ENCODE measurements at places on chromosomes 12 and 14. TPM values are rescaled to one million over a fixed set of nuclear protein-coding genes. Genes with fewer than 3 reads are reported as not detected.

- DNase-seq: no peak
- H3K36me3 ChIP-seq: no peaks in the 10 kb centered on the region
- H3K27ac ChIP-seq: no peak overlapping the region
- H3K4me1 ChIP-seq: no peaks in the 10 kb centered on the region
Observed at GRCh38 chr12:122932207-122932606, 34.1 kb downstream of the ABCB9 start.

DNA sequence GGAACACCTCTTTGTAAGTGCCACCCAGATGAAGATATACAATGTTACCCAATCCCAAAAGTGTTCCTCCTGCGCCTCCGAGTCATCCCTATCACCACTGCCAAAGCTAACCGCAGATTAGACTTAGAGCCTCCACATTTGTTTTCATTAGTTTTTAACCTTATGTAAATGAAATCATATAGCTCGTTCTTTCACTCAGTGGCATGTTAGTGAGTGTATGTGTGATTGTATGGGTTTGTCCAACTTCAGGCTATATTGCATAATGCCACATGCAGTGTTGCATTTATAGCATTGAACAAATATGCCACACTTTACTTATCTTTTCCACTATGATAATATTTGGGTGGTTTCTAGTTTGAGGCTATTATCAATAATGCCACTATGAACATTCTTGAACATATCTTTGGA, 18.0 kb downstream of the MAP1LC3B2 start:
- no peak overlapping the region for H3K4me3 ChIP-seq
- no peaks in the 10 kb centered on the region for H3K27me3 ChIP-seq
- H3K36me3 ChIP-seq: no peaks in the 10 kb centered on the region

DNA sequence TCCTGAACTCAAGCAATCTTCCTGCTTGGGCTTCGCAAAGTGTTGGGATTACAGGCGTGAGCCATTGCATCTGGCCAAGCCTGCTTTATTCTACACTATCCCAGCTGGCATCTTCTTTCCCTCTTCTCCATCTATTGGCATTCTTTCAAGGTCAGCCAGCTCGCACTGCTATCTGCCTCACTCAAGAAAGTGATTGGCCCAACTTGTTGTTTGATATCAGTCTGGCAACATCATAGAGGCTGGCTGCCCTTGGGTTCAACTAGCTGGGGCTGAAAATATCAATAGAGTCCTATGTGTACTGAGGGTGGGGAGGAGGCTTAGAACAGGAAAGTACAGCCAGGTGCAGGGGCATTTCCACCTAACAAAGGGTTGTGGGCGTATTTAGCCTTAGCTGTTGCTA, 17.1 kb downstream of the GMFB start:
- H3K27me3 ChIP-seq: no peaks in the 10 kb centered on the region
- no peak overlapping the region for H3K4me3 ChIP-seq
- H3K27ac ChIP-seq: no peak overlapping the region

- H3K4me3 ChIP-seq: no peak overlapping the region
- no peak overlapping the region for H3K27ac ChIP-seq
- no peaks in the 10 kb centered on the region for H3K36me3 ChIP-seq
Observed at GRCh38 chr12:27953817-27954216, 18.7 kb downstream of the PTHLH start.

- H3K27ac ChIP-seq: no peak overlapping the region
- DNase-seq: no peak
- peaks cover 41% of the 10 kb centered on the region for H3K36me3 ChIP-seq
Observed at GRCh38 chr12:66337381-66338010, 35.2 kb downstream of the HELB start.

RNASE7 gene
- total RNA-seq: not detected

GNB3 gene
- total RNA-seq: 0.78 TPM

GRCh38 chr14:54348001-54348611, 48.7 kb upstream of the CDKN3 start:
- H3K27ac ChIP-seq: no peak overlapping the region
- H3K4me1 ChIP-seq: no peaks in the 10 kb centered on the region
- no peak for DNase-seq
- H3K36me3 ChIP-seq: no peaks in the 10 kb centered on the region
- H3K27me3 ChIP-seq: peaks cover 6% of the 10 kb centered on the region

CABP1 gene
- total RNA-seq: 0.24 TPM

DNA sequence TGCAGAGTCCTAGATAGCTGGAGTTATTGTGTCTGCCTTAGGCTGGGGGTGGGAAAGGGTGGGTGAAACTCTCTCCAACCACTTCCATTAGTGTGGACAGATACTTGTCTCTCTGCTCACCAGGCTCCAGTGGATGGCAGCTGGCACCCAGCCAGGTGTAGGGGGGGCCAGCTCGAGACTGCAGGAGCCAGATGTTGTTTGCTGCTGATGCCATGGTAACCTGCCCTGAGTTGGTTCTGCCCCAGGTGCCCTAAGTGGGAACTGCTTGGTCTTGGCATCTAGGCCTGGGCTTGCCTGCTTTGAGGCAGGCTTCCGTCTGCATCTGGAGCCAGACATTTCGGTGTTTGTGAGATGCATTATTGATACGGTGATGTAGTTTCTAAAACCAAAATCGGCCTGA, 82.2 kb downstream of the ADCK1 start:
- H3K4me1 ChIP-seq: no peaks in the 10 kb centered on the region
- H3K36me3 ChIP-seq: peaks cover 4% of the 10 kb centered on the region
- H3K27me3 ChIP-seq: no peaks in the 10 kb centered on the region
- no peak for DNase-seq

DNA sequence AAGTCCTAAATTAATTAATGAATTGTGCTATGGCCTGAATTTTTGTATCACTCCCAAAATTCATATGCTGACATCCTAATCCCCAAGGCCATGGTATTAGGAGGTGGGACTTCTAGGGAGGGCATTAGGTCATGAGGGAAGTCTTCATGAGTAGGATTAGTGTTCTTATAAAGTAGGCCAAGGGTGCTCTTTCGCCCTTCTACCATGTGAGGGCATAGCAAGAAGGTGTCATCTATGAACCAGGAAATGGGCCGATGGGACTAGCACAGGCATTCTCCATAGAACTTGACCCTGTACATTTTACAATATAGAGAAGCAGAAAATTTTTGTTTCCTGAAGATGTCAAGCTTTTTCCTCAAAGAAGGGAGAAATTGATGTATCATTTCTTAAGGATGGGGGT, 12.5 kb downstream of the SYT10 start:
- no peaks in the 10 kb centered on the region for H3K27me3 ChIP-seq
- no peak for DNase-seq
- H3K27ac ChIP-seq: no peak overlapping the region
- no peaks in the 10 kb centered on the region for H3K4me1 ChIP-seq
- H3K4me3 ChIP-seq: no peak overlapping the region

ADGRD1 gene
- total RNA-seq: 0.64 TPM

- H3K27ac ChIP-seq: no peak overlapping the region
- no peak overlapping the region for H3K4me3 ChIP-seq
- H3K27me3 ChIP-seq: peaks cover 3% of the 10 kb centered on the region
- no peaks in the 10 kb centered on the region for H3K36me3 ChIP-seq
Observed at GRCh38 chr14:74937171-74937570, 14.1 kb upstream of the RPS6KL1 start.

DNA sequence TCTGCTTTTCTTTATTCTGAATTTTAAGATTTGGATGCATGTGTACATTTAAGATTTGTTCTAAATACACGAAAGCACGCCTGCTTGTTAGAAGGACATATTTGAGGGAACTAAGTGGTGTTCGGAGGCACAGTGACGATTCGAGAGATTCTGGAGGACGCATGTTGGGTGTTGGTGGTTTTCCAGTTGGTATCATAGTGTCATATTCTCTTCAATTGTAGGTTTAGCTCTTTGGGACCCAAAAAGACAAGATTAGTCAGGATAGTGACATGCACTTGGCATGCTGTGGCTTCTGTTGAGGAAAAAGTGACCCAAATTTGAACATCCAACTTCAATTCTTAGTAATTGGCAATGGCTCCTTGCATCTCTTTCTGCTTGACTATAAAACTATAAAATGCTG, 30.1 kb downstream of the PRKCH start:
- H3K4me1 ChIP-seq: peaks cover 92% of the 10 kb centered on the region
- H3K27me3 ChIP-seq: no peaks in the 10 kb centered on the region
- H3K4me3 ChIP-seq: peak overlapping the region; percentile 52

- H3K36me3 ChIP-seq: peaks cover 6% of the 10 kb centered on the region
- no peaks in the 10 kb centered on the region for H3K27me3 ChIP-seq
- no peak overlapping the region for H3K4me3 ChIP-seq
Observed at GRCh38 chr12:47707905-47708543, 2.2 kb upstream of the RPAP3 start.

GYS2 gene
- total RNA-seq: not detected

GRCh38 chr14:64080452-64080851, 213.7 kb downstream of the ESR2 start:
- H3K27me3 ChIP-seq: no peaks in the 10 kb centered on the region
- H3K4me1 ChIP-seq: peaks cover 10% of the 10 kb centered on the region
- peaks cover 20% of the 10 kb centered on the region for H3K36me3 ChIP-seq
- no peak for DNase-seq

DNA sequence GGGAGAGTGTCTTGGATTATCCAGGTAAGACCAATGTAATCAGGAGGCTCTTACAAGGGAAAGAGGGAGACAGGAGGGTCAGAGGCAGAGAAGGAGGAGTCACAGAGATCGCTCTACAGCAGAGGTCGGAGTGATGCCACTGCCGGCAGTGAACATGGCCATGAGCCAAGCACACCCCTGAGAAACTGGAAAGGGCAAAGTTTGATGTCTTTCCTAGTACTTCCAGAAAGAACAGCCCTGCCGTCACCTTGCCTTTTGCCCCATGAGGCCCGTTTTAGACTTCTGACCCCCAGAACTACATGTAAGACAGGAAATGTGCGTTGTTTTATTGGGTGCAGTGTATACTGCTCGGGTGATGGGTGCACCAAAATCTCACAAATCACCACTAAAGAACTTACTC, 133.7 kb downstream of the CALM1 start:
- H3K4me1 ChIP-seq: no peaks in the 10 kb centered on the region
- H3K27ac ChIP-seq: no peak overlapping the region
- no peak overlapping the region for H3K4me3 ChIP-seq
- H3K36me3 ChIP-seq: no peaks in the 10 kb centered on the region

RAPGEF3 gene
- 2.5 TPM for total RNA-seq

AHNAK2 gene
- total RNA-seq: 0.02 TPM

GRCh38 chr14:91244501-91244901, at the start of gene GPR68:
GPR68 (minus strand) TSS chr14:91244704; CDS start chr14:91235050, 9,654 bp downstream.
- H3K4me1 ChIP-seq: peaks cover 93% of the 10 kb centered on the region
- peaks cover 25% of the 10 kb centered on the region for H3K36me3 ChIP-seq
- H3K27me3 ChIP-seq: no peaks in the 10 kb centered on the region
- peak within 1 kb of the TSS; percentile 73 for H3K4me3 ChIP-seq
- peak within 1 kb of the TSS; percentile 84 for H3K27ac ChIP-seq
- DNase-seq: peak; percentile 51

DNA sequence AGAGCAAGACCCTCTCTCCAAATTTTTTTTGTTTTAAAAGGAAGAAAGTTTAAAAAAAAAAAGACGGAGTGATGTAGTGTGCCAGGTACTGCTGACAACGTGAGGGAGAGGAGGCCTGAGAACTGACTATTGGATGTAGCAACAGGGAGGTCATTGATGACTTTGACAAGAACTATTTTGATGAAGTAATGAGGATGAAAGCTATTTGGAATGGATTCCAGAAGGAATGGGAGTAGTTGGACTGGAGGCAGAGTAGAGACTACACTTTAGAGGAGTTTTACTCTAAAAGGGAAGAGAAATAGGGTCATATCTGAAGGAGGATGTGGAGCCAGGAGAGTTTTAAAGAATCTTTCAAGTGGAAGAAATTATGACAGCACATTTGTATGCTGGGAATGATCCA, 27.8 kb upstream of the SLC38A2 start:
- no peak overlapping the region for H3K27ac ChIP-seq
- no peak overlapping the region for H3K4me3 ChIP-seq
- peaks cover 33% of the 10 kb centered on the region for H3K4me1 ChIP-seq
- H3K27me3 ChIP-seq: no peaks in the 10 kb centered on the region

KRT6A gene
- not detected for total RNA-seq

FAR2 gene
- total RNA-seq: 9.9 TPM

CFL2 gene
- total RNA-seq: 8.8 TPM

DNA sequence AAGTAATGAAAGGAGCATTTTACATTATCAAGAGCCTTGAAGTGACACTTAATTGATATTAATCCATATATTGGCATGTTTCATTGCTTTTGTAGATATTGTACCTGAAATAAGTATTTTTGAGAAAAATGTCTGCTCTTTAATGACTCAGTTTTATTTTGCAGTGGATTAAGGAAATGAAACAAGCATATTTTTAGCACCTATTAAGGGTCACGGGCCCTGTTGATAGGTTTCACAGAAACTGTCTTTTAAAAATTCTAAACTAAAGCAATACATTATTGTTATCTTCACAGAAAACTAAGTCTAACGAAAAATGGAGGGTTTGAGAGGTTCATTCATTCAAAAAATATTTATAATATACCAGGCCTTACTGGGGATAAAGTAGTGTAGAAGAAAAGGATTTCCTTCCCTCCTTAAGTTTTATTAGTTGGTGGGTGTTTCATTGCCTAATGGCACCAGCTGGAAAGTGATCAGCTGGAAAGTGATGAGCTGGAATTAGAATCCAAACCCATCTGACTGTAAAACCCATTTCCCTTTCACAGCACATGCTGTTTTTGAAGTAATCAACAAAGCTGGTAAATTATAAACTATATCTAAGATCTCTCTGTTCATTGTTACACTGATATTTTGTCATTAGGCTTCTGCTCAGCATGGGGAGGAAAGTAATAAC, 54.2 kb downstream of the PTPRQ start:
- no peak overlapping the region for H3K4me3 ChIP-seq
- H3K27me3 ChIP-seq: no peaks in the 10 kb centered on the region
- DNase-seq: no peak
- no peaks in the 10 kb centered on the region for H3K4me1 ChIP-seq
- H3K36me3 ChIP-seq: no peaks in the 10 kb centered on the region

GRCh38 chr12:128592220-128592744, 231.5 kb downstream of the SLC15A4 start:
- no peaks in the 10 kb centered on the region for H3K27me3 ChIP-seq
- no peaks in the 10 kb centered on the region for H3K4me1 ChIP-seq
- H3K4me3 ChIP-seq: no peak overlapping the region
- no peak for DNase-seq

DNA sequence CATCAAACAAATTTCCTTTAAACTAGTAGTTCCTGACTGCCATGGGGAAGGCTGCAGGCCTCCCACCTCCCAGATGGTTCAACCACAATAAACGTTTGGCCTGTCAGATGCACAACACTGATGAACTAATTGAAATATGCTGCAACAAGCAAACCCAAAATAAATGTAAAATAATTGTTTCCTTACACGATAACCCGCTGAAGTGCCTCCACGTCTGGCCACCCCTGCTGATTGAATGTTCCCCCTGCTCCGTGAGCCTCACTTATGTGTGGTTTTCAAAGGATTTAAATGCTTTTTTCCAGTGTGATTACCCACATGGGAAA, 8.4 kb downstream of the PITPNM2 start:
- no peak overlapping the region for H3K4me3 ChIP-seq
- H3K36me3 ChIP-seq: peaks cover 1% of the 10 kb centered on the region
- H3K4me1 ChIP-seq: peaks cover 11% of the 10 kb centered on the region
- no peak for DNase-seq
- no peaks in the 10 kb centered on the region for H3K27me3 ChIP-seq
- H3K27ac ChIP-seq: no peak overlapping the region

NINJ2 gene
- total RNA-seq: 5.1 TPM

CMKLR1 gene
- total RNA-seq: not detected

FBLN5 gene
- 1.9 TPM for total RNA-seq

- H3K36me3 ChIP-seq: no peaks in the 10 kb centered on the region
- DNase-seq: no peak
- H3K4me3 ChIP-seq: no peak overlapping the region
- no peaks in the 10 kb centered on the region for H3K4me1 ChIP-seq
- H3K27me3 ChIP-seq: peaks cover 6% of the 10 kb centered on the region
Observed at GRCh38 chr14:65141523-65141922, 39.2 kb upstream of the MAX start.

- peaks cover 39% of the 10 kb centered on the region for H3K4me1 ChIP-seq
- H3K27me3 ChIP-seq: no peaks in the 10 kb centered on the region
- H3K36me3 ChIP-seq: peaks cover 3% of the 10 kb centered on the region
- DNase-seq: peak; percentile 80
- peak overlapping the region; percentile 94 for H3K27ac ChIP-seq
- peak overlapping the region; percentile 78 for H3K4me3 ChIP-seq
Observed at GRCh38 chr12:103924761-103925641, 5.2 kb upstream of the HSP90B1 start.

All from activated CD4-positive, alpha-beta memory T cell treated with anti-CD3 and anti-CD28 coated beads for 36 hours (primary cell).